ENCODE measurements at places on chromosomes 13 and 19.

DNA sequence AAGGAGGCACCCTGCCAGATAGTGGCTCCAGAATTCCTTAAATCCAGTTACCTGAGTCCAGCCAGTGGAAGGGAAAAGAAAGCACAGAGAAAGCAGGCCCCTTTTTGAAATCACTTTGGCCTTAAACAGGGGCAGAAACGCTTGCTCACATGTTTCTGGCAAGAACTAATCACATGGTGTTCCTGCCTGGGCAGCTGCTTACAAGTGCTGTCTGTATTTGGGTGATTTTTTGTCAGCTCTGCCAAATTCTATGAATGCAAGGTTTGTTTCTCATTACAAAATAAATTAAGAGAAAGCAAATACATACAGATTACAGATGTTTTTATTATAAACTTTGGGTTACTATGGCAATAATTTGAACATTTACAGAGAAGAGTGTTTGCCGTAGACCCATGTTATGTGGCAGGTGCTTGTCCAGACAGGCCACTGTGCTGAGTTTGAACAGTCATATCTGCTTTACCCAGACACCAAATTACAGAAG, 1237.8 kb downstream of the SLITRK5 start:
- no peak for DNase-seq

DNA sequence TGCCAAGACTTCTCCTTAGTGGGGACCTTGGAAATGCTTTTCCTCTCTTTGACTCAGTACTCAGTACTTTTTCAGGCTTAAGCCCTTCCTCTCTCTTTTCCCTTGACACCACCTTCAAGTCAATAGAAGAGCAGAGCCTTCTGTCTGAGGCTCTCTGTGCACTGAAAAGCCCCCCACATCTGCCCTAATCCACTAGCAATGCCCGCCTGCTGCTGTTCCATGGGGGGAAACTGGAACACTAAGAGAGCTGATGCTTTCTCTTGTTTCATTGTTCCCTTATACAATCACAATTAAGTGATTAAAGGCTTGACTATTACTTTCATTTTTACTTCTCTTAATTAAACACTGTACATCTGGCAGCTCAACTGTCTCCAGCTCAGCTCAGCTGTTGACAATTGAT, 254.5 kb downstream of the SLITRK6 start:
- DNase-seq: no peak

GRCh38 chr13:113216254-113217048, 7.0 kb downstream of the CUL4A start:
- peak; percentile 91 for DNase-seq

GRCh38 chr13:113770441-113770840, 11.4 kb downstream of the TMEM255B start:
- DNase-seq: no peak

DNA sequence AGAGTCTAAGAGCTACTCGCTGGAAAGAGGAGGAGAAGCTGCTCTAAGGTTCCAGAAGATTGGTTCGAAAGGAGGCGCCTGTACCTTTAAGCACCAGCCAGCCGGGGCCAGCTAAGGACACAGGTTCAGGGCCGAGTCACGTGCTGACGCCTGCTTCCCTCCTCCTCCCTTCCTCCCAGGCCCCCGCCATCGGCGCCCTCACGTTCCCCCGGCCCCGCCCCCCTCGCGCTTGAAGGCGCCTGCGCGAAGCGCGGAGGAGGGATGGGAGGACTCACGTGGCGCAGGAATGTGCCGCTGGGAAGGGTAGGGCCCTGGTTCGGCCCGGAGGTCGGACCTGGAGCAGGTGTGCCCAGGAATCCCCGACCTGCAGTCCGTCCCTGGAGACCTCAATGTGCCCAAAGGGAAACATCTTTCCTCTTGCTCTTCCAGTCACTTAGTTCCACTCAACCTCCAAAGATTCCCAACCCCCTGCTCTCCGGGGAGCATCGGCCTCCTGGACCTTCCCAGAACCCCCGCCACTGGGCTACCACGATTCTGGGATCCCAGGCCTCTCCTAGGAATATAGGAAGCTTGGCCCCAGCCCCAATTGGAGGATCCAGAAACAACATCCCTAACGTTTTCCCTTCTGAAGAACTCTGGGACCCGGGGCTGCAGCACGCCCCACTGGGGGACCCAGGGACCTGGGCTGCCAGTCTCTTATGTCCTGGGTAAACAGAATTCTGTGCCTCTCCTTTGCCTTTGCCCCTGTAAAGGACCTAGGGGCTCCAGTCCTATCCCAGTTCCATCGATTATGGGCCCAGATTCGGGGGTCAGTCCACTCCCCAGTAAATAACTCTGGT, 2.5 kb downstream of the DBP start:
- DNase-seq: peak; percentile 96

DNA sequence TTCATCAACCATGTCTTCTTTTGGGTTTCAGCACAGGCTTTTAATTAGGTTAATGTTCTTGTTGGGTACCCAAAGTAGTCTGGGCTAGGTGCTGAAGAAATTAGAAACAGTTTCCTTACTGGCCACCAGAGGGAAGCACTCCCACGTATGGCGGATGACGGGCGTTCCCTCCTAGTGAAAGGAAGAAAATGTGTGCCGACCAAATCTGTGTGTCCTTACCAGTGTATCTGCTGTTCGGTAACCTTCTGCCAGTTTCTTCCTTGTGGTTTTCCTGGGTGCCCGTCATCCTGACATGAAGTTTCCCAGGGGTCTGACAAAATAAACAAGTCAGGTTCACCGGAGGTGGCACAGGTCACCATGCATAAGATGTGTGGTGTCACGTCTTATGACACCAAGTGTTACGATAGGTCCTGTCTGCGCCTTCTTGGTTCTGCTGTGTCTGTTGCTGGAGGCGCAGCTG, 6.0 kb upstream of the WDR88 start:
- DNase-seq: peak; percentile 58

- no peak for DNase-seq
These were observed 6.7 kb downstream of the RGCC start for GRCh38 chr13:41463838-41464602.

GRCh38 chr19:800360-801029, 3.2 kb downstream of the PTBP1 start:
- DNase-seq: no peak

- DNase-seq: peak; percentile 64
These were observed 204.9 kb upstream of the KL start for GRCh38 chr13:32811297-32811800.

GRCh38 chr13:97263160-97263559, 41.0 kb downstream of the MBNL2 start:
- DNase-seq: no peak

DNA sequence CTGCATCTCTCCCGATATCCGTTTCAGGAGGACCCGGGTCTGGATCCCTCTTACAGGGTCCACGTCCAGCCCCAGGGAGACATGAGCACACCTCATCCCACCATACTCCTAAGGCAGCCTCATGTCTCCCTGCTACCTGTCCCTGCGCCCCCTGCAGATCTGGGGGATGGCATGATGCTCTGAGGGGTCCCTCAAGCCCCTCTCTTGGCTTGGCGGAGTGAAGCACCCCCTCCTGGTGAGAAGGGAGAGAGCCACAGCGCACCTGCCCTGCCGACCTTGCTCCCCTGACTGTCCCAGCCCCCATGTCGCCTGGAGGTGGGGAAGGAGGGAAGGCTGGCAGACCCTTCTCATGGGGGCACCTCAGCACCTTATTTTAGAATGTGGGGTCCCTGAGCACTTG, 21.5 kb upstream of the ARHGEF7 start:
- no peak for DNase-seq

- DNase-seq: no peak
These were observed 83.9 kb upstream of the POSTN start for GRCh38 chr13:37682496-37682895.

DNA sequence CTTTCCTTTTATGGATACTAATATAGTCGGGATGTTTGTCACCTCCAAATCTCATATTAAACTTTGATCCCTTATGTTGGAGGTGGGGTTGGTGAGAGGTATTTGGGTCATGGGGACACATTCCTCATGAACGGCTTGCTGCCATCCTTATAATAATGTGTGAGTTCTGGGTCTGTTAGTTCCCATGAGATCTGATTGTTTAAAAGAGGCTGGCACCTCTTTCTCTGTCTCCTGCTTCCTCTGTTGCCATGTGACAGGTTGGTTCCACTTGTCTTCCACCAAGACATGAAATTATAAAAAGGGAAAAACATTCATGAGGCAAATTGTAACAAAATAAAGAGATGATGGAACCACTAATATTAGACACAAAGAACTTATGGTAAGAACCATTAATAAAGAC, 107.8 kb upstream of the ATXN8OS start:
- no peak for DNase-seq

DNA sequence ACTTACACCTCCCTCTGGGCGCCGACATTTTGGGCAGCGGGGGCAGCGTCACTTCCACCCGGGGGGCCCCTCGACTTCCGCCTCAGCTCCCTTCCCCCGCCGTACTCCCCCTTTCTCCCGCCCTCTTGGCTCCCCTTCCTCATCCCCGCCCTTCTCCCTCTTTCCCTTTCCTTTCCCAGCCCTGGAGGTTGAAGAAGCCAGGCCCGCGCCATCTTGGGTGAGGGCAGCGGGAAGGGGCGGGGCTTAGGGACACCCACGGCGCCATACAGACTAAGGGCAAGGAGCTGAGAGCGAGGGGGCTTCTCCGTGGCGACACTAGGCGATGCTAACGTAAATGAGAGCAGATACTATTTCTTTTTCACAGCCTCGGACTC, at the start of gene FIZ1:
FIZ1 (minus strand) TSS at position 50 of the 374 bp plus-strand sequence. CDS start 1,652 bp downstream, outside the sequence.
- peak; percentile 98 for DNase-seq

DNA sequence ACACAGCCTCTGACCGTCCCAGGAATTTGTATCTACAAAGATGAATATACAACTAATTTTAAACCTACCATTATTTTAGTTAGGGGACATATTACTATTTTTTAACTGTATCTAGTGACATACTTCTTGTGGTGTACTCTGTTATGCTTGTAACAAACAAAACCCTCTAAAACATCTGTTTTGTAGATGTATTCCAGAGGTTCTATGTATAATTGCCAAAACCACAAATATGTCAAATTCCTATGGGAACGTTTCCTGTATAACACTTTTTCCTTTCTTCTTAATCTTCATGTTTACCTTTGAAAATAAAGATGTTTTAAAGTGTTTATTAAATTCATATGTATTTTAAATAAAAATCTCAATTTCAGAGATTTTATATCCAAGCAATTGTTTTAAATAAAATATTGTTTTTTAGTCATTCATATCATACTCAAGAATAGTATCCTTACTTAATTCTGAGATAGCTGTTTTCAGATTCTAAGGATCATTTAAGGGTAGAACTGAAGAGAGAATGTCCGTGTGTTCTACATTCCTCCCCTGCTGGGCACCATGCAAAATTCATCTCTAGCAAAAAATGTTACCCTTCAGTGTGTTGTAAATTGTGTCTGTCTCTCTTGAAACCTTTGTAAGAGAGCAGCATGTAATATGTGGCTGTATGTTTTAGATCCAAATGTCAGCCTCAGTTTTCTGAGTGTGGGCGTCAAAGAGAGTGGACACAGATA, 1327.7 kb downstream of the EFNB2 start:
- no peak for DNase-seq

GRCh38 chr13:107788464-107789165, 426.7 kb downstream of the LIG4 start:
- no peak for DNase-seq

- DNase-seq: no peak
These were observed 19.6 kb downstream of the ARHGAP35 start for GRCh38 chr19:46880431-46880830.

DNA sequence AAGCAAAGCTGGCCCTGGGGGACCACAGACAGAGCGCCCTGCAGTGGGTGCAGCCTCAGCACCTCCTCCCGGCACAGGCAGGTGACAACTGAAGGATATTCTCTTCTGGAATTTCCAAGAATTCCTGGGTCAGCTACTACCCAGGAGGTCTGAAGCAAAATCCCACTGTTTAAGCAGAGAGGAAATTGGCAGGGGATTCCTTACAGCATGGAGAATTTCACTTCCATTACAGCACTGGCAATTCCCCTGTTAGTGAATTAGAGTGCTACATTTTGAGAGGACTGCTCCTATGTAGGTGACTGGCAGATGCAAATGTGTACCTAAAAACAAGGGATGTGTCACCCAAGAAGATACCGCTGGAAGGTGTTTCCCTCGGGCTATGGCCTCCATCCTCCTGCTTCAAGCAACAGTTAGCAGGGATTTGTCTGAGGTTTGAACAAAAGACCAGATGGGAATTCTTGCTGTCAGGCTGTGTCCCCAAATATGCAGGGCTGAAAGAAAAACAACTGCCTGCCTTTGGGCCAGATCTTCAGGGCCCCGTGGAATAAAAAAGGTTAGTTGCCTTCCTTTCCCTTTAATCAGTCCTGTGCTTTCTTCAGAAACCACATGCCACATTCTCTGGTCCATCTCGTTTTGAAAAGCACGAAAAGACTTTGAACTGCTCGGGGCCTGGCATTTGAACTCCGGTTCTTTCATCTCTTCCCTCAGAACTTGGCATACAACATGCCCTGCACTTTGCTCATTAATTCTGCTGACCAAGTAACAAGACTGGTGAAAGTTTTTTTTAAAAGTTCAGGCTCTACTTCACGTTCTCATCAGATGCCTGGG, 296.4 kb downstream of the DNAJC15 start:
- peak; percentile 6 for DNase-seq

DNA sequence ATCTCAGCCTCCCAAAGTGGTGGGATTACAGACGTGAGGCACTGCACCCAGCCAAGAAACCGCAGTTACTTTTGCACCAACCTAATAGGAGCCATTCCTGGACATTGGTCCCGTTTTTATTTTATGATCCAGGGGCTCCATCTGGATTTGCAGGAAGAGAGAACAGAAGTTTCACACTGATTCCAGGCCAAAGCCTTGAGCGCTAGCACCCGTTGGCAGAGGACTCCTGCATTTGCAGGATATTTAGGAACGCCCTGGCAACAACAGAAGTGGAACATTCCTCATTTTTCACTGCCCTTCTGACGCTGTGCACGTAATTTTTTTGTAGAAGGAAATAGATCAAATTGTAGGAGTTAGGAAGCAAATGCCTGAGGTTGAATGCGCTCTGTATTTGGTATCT, 11.7 kb upstream of the SULT2A1 start:
- no peak for DNase-seq

- DNase-seq: no peak
These were observed 17.0 kb upstream of the DOCK9 start for GRCh38 chr13:98994896-98995295.

- peak; percentile 40 for DNase-seq
These were observed 638.2 kb upstream of the SPRY2 start for GRCh38 chr13:80979035-80979641.
